ENCODE measurements at places on chromosomes 11 and 22.

DNA sequence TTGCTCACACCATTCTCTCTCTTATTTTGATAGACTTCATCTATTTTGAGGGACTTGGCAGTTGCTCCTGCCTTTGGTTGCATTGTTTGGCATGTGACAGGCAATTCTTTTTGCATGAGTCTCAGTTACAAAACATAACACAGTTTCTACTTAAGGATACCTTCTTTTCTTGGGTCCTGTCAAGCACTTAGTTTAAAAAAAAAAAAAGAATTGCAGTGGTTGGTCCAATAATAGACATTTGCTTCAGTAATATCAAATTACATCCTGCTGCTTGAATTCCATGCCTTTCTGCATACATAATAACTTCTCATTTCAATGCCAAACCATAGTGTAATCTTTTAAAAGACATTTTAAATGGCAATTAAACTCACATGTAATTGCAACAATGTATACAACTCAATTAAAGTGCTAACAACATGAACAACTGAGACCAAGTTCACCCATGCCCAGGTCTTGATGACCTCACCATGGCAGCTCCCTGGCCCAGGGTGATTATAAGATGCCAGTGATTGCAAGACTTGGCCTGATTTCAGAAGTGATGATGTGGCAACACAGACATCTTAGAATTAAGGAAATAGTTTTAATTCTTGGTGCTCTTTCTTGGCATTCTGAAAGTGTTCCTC is 32.2 kb upstream of the PLET1 start:
- DNase-seq: no peak

DNA sequence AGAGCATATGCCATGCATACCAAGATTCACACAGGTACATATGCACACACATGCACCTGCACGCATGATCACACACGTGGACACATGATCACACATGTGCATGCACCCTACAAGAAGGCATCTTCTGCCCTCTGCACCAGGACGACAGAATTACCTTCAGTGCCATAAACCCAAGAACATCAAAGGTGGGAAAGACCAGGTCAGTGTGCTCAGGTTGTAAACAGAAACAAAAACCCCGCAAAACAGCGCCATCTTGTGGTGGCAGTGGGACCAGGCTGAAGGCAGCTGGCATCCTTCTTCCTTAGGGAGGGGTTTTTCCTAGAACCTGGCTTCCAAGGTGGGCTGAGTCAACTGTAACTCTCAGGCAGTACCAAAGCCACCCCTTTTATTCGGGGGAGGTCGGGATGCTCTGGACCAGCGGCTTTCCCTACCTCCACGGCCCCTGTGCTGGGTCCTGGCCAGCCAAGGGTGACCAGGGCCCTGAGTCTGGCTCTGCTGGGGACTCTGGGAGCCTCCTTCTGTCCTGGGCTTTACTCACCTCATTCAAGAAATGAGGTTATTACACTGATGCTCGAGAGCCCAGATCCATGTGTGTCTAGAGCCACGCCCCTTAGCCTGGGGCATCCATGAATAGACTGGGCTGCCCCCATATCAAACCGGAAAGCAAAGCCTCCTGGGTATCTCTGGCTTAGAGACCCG is 69.4 kb upstream of the FGF3 start:
- DNase-seq: peak; percentile 66

DNA sequence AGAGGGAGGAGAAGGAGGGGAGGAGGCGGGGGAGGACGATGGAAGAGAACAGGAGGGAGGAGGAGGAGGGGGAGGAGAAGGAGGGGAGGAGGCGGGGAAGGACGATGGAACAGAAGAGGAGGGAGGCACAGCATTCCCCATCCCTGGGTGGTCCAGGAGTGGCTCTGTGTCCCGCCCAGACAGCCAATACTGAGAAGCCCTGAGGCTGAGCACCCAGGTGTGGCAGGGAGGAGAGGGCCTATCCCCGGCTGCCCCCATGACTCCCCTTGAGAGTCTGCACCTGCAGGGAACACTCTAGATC is 717 bp downstream of the MRGPRE start:
- no peak for DNase-seq

DNA sequence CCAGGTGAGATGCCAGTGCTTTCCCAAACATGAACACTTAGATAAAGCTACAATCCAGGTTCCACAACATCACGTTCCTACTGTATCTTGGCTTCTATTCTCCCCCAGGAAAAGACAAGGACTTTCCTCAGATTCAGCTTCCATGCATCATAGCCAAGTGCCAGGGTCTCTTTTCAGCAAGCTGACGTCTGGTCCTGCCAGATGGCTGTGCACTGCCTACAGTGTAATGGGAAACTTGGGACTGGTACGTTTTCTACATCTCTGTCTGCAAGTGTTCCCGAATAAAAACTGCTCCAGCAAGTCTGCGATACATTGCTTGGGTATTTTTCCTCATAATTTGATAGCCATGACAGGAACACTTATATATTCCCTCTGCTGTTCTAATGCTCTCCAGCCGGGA is 412.5 kb downstream of the FAM181B start:
- DNase-seq: no peak

DNA sequence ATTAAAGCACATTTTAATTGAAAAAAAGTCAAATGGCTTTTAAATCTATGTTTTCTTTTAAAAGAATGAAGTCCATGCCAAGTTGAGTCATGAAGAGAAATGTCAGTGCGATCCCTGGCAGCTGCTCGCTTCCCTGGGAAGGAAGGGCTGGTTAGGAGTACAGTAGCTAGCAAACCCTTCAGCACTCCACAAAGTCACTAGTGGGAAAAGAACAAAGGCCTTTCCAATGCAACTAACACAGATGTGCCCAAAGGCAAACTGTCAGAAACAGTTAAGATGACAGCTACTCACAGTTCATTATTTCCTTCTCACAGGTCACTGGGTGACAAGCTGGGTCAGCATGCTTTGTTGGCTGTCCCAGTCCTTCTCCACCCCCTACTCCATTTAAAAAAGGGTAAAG is 308.7 kb downstream of the DCDC1 start:
- no peak for DNase-seq

DNA sequence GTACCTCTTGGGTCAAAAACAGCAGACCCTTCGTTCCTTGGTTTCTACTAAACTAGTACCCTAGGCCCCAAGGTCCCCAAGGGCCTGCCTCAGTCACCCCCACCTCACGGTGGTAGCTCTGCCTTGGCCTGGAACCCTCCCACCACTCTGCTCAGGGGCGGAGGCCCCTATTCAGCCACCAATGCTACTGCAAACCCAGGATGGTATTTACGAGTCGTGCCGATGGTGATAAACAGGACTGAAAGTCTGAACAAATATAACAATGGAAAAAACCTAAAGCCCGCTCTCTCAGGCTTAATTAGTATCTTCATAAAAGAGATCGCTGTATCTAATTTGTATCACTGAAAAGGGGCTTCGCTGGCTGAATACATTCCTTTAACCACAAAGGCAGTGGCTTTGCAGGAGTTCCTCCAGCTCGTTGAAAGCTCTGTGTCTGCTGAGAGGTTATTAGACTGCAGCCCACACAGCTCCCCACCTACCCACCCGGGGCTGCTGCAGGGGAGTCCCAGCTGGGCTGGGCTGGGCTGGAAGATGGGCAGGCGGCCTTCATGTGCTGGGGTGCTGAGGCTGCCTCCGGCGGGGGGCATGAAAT is 15.2 kb downstream of the SHISAL1 start:
- DNase-seq: no peak

DNA sequence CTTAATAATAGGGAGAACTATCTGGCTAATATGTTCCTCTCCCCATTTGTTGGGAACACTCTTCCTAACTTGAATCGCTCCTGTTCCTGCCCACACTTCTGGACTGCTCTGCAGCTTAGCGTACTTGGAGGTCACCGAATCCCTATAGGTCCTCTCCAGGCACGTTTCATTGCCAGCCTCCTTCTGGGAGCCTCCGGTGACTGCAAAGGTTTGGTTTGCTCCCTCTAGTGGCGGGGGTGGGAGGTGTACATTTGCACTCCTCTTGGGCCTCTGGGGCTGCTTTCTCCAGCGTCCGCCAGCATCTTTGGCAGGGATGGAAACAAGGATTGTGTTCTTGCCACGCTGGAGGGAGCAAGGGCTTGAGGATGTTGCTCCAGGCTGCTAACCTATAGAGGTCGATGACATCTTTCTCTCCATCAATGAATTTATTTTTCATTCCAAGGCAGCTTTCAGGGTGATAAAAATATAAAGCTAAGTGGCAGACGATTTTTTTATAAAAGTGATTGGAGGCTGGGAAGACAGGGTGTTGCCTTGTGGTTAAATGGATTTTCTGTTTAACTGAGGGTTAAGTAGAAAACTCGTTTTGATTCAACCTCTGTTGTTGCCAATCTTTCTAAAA is 48.7 kb downstream of the TSPAN18 start:
- DNase-seq: peak; percentile 60

DNA sequence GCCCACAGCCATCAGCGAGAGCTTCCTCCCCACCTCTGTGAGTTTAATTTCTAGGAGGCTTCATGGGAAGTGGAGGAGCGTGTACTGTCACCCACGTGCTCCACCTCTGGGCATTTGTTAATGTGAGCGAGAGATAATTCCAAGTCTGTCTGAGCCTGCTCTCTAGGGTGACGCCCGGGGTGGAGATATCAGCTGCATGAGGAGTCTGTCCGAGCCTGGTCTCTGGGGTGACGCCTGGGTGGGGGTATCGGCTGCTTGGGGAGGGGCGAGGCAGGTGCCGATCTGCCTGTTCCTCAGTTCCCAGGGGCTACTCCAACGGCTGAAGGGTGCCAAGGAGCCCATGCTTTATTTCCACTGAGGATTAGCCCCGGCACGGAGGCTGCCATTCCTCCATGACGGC is 735.0 kb downstream of the BRD1 start:
- no peak for DNase-seq

GRCh38 chr11:68380786-68381622 is 68.6 kb downstream of the LRP5 start:
- DNase-seq: no peak

DNA sequence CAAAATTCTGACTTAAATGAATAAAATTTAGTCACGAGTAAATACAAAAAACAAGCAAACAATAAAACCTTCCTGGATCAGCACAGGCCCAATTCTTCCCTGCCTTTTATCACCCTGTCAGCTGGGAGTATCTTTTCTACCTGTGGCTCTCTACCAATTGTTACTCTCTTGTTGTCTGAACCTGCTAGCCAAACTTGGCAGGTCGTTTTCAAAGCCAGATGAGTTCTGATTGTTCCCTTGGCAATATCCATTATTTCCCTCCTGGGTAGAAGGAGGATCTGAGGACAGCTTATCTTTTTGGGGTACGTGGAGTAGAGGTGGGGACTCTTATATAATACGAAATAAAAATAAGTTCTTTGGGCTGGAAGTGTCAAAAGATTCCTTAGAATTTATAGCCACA is 40.2 kb downstream of the SNX19 start:
- no peak for DNase-seq

GRCh38 chr22:45185718-45186514 is 22.2 kb downstream of the NUP50 start:
- no peak for DNase-seq

- no peak for DNase-seq
These were observed 157.3 kb upstream of the BDNF start for GRCh38 chr11:27857588-27857987.

DNA sequence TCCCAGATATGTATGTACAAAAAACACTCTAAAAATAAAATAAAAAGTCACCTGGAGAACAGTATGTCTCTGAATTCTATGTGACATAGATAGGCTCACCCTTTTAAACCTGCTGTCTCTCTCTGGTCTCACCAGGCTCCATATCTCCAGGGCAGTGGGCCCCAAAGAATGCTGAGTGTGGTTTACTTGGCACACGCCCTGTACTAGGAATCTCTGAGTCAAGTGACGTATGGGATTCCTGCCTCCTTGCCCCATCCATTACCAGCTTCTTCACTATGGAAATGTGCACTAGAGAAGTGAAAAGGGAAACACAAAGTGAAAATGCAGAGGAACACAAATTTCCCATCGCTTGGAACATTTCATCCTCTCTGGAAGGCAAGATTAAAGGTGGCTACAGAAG is 722.2 kb upstream of the TENM4 start:
- no peak for DNase-seq

DNA sequence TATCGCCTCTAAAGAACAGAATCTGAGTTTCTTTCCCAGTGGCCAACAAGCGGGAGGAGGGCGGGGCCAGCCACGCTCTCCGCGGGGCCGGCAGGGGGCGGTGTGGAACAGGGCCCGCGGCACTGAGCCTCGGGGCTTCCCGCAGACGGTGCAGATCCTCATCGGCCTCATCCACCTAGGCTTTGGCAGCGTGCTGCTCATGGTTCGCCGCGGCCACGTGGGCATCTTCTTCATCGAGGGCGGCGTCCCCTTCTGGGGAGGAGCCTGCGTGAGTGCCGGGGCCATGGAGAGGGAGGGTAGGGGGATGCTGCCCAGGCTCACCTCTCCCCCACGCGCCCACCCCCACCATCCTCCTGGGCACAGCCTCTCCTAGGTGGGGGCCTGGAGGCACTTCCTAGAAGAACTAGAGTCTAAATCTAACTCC is 10.7 kb downstream of the MS4A15 start:
- DNase-seq: peak; percentile 22

GRCh38 chr11:35313066-35313759 is 106.1 kb downstream of the SLC1A2 start:
- DNase-seq: no peak

- DNase-seq: no peak
These were observed 10.5 kb downstream of the HEPHL1 start for GRCh38 chr11:94031625-94032024.

- DNase-seq: no peak
These were observed 64.7 kb upstream of the CTSC start for GRCh38 chr11:88402192-88402715.

DNA sequence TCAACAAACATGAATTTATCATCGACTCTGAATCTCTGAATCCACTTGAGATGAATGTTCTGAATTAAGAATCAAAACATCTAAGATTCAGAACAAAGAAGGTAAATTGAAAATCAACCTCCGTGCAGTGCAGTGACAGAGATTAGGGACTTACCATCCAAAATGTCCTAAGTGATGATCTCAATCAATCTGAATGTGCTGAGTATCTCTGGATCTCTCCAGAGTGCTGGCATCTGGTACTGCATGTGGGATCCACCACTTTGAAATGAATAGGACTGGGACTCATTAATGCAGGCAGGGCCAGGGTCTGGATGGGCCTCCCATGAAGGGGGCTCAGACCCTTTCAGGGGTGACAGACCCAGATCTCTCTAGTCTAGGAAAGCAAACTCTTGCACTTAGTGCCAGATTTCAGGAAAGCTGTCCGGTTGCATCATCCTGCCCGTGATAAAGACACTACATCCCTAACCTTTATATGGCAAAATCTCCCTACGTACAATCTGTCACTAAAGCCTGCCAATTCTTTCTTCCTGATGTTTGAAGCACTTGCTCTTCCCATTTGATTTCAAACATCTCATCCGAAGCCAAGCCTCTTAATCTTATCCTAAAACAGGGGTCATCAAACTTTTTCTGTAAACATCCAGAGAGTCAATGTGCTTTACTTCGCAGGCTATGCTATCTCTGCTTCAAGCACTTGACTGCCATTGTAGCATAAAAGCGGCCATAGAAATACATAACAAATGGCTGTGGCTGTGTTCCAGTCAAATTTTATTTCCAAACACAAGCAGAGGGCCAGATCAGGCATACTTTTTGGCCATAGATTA is 263.3 kb downstream of the LARGE1 start:
- no peak for DNase-seq

DNA sequence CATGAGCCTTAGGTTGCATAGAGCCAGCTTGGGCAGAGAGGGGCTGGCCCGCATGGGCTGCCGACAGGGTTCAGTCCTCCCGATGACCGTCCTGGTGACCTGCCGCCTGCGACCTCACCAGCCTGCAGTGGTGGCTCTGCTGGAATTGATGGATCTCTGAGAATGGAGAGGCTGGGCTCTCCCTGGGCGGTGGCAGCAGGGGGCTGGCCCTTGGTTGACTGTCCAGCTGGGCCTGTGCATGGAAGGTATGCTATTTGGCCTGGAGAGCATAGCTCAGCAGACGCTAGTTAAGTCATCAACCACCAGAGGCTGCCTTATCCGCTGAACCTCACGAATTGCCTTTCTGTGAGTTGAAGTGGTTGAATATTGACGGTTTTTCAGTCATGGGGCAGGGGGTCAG is 19.7 kb downstream of the GRAMD4 start:
- no peak for DNase-seq

Measured in stimulated activated CD4-positive, alpha-beta T cell treated with anti-CD3 and anti-CD28 coated beads, Interleukin-4, amount 100 ng/mL, for 1 hour (primary cell).